ENCODE measurements at places on chromosomes 1 and 21.

DNA sequence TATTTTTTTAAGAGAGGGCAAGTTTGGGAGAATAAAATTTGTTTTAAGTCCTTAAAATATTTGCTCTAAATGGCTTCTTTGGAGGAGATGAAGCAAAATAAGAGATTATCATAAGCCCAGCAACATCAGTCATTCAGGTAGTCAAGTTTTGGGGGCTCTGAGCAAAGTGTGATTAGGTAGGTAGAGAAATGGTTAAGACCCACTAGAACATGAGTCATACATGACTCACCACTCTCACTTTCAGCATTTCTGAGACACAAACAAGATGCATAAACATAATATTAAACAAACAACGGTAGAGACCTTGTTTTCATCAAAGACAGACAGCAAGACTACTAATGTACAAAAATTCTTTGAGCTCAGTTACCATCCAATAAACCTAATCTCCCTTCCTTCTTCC is 272.2 kb downstream of the LMO4 start:
- DNase-seq, result no peak

GRCh38 chr1:183961132-183961531 is 76.4 kb downstream of the COLGALT2 start:
- no peak for DNase-seq

DNA sequence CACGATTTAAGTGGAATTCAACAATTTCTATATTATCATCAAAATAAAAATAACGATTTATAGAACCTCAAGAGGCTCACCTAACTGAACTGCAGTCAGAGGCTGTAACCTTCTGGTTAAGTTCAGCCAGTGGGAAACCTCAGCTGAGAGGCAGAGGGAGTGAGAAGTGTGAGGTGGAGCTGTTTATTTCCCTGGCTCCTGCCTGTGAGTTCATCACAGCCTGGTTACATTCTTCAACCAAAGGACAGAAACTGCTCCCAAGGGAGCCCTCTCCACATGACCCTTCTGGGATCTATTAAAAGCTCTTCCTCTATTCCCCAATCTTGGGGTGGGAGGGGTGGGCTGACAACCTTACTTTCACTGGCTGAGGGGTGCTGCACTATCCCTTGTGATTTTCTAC is 22.2 kb downstream of the DYNLT5 start:
- DNase-seq, result no peak

GRCh38 chr1:182761396-182762395 is 27.9 kb upstream of the NPL start:
- no peak for DNase-seq

DNA sequence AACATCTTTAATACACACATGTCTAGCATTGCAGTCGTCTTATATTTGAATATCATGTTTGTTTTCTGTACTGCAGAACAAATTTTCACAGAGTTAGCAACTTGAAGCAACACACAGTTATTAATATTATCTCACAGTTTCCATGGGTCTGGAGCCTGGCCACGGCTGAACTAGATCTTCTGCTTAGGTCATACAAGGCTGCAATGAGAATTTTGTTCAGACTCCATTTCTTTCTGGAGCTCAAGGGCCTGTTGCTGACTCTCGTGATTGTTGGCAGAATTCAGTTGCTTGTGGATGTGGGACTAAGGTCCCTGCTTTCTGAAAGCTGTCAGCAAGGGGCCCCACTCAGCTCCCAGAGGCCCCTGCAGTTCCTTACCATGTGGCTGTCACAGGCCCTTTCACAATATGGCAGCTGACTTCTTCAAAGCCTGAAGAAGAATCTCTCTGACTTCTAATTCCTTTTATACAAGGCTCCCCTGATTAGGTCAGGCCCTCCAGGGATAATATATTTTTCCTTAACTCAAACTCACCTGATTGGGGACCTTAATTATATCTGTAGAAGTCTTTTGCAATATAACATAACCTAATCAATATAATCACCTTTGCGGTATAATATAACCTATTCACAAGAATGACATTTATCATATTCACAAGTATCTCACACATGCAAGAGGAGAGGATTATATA is 296.3 kb downstream of the NFIA start:
- no peak for DNase-seq

GRCh38 chr21:36902793-36903192 is 63.7 kb downstream of the HLCS start:
- DNase-seq, result no peak

DNA sequence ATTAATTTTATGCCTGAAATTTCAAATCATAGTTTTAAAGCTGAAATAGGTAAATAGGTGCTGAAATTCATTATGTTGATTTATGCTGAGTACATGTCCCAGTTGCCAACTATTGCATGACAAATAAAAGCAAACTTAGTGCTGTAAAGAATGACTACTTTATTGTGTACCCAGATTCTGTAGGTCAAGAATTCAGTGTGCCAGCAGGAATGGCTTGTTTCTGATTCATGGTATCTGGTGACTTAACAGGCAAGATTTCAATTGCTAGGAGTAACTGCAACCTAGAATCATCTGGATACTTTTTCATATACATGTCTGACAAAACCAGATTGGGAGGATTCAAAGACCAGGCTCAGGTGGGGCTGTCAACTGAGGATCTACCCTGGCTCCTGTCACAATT is 678.4 kb upstream of the ADAMTS5 start:
- DNase-seq, result no peak

DNA sequence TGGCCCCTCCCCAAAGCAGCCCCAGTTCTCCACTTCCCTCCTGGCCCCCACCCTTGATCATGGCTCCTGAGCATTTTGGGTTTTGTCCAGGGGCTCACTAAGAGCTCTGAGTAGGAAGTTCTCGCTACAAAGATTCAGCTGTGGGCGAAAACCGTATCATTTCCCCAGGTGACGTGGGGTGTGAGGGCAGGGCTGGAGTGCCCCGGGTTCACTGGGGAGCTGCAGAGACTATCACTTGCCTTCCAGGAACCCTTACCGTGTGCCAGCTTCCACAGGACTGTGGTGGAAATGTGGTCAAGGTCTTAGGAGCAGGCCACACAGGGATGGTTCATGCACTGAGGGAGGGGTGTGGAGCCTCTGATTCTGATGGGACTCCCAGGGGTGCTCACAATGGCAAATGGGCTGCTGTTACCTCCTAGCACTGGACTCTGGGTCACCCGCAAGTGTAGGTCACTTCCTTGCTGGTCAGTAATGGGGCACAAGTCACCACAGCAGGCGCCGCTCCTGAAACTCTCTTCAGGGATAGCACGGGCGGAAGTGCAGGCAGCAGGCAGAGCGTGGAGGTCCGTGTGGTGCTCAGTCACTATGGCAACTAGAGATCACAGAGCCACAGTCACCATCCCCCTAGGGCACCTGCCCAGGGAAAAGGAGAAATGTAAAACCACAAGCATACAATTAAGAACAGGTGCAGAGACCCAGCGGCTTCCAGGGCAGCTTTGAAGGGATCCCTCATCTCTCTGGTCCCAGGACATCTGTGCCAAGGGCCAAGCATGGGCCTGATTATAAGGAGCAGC is 35.4 kb downstream of the RSPH1 start:
- DNase-seq, result peak; percentile 85

DNA sequence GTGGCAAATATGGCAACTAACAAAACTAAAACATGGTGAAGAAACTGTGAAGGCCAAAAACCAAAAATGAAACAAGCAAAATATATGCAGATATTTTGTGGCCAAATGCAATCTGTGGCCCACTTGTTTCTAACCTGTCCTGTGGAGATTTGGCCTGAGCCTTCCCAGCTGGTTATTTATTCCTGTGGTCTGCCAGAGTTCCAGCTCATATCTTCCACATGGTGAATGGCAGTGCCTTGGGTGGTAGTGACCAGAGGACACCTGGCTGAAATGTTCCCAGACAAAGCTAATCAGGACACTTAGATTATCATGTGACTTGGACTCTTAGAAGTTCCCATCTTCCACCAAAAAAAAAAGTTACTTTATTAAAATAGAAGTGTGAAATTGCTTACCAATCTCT is 39.7 kb downstream of the RNASEL start:
- no peak for DNase-seq

DNA sequence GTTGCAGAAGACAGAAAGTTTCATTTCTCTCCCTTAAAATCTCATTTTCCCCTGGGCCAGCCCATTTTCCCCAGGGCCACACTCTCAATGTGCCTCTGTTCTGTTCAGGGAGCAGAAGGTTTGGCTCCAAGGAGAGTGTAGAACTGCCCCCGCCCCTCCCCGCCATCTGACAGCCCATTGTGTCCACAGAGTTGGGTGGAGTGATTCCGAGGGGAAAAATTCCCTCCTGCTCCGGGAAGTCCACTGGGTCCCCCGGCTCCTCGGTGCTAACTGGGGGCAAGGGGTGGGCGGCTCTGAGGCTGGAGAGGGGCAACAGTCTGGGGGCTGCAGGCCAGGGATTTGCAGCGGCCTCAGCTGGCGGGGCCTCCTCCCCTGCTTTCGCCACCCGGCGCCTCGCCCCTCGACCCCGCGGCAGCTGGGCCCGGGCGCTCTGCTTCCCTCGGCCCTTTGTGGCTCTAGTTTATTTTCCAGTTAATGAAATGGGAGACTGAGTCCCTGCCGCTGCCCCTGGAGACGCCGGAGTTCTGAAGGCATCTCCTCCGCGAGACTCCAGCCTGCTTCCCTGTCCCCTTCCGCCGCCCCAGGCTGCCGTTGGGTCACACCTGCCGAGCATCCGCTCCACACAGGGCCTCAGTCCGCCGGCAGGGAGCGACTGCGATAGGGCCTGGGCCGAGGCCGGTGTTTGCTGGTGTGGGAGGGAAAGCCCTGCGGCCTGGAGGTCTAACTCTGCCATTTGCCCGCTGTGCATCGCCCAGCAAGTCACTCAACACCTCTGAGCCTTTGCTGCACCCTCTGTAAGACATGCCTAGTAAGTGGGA is 14.7 kb upstream of the KIRREL1 start:
- peak; percentile 70 for DNase-seq

DNA sequence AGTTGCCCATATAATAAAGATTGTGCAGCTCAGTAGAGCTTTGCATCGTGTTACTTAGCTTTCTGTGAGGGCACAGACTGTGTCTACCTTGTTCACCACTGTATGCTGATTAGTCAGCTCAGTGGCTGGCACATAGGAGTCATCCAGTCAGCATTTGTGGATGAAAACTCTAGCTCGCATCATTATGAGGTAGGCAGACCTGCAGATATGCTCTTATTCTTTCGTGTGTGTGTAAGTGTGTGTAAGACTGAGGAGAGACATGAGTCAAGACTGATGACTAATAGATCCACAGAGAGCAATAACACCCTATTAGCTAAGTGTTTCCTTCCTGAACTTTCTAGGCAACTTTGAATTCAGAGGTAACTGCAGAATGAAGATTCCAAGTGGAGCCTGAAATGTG is 17.1 kb downstream of the TTF2 start:
- no peak for DNase-seq

DNA sequence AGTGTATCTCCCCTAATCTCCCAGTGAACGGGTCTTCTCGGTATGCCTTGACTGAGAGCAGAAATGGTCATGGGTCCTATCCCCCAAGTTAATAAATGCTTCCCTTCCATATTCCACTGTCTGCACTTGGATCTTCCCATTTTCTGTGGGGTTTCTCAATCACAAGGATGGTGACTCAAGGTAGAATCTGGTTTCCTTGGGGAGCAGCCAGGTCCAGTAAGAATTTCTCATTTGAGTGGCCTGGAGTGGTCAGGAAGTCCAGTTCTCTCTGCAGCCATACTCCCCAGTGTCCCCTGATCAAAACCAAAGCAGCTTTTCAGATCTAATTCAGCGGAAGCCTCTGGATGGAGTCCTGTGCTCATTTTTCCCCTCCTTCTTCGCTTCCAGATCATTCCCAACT is 14.8 kb upstream of the SLC27A3 start:
- DNase-seq, result no peak

DNA sequence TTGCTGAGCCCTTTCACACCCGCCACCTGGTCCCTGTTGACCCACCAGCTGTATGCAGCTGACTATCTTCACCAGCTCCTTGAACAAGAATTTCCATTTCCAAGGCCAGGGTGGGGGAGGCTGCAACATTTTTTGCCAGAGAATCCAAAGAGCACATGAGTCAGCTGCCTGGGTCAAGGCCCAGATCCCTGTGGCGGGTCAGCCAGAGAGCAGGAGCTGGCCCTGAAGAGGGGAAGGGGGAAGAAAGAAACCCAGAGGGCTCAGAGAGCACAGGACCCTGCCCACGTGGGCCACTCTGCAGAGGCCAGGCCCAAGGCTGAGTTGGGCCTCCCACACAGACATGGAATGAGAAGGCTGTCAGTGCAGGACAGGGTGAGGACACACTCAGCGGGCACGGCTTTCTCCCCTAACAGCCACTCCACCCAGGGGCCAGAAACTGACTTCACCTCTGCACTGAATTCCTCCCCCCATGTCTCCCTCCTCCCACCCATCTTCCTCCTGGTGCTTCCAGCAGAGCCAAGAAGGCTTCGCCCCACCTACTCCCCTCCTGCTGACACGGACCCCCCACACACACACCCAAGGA is 28.9 kb downstream of the S100A6 start:
- peak; percentile 54 for DNase-seq

DNA sequence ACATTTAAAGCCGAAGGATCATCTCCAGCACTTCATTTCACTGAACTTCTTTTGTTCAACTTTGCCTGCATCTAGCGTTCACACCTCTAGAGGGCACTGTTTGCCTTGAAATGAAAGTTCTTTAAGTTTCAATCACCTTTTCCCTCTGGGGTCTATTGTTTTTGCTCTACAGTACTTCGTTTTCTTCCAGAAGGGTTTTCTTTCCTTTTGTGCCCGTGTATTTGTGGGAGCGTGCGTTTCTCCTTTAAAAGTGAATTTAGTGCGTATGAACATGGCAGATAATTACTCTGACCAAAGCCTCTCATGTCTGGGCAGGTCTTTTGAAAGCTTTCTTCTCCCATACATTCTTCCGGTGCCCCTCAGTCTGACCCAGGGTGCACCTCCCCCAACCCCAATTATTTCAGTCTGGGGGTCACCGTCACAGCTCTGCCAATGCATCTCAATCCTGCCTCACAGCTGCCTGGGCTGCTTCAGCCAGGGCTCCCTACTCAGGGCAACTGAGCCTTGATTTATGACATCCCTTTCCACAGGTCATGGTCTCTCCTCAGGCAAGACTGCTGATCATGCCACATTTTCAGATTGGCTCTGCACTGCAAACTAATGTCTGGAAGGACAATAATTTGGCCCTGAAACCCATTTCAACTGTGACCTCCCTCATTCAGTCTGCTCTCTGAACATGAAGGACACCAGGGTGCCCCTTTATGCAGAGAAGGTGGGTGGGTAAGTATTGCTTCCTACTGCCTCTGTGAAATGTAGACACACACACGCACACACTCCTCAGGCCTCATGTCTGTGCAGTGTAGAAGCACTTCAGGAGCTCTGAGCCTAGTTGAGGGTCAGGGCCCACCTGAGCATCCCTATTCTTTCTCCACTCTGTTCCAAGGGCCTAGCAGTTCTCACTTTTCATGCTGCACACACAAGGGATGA is 88.6 kb downstream of the NUF2 start:
- DNase-seq, result peak; percentile 77

All from kidney (tissue), 22 donors.